GM12878 (cell line): ENCODE measurements at places on chromosomes 4 and X. TPM values are rescaled to one million over a fixed set of nuclear protein-coding genes. Genes with fewer than 3 reads are reported as not detected.

DNA sequence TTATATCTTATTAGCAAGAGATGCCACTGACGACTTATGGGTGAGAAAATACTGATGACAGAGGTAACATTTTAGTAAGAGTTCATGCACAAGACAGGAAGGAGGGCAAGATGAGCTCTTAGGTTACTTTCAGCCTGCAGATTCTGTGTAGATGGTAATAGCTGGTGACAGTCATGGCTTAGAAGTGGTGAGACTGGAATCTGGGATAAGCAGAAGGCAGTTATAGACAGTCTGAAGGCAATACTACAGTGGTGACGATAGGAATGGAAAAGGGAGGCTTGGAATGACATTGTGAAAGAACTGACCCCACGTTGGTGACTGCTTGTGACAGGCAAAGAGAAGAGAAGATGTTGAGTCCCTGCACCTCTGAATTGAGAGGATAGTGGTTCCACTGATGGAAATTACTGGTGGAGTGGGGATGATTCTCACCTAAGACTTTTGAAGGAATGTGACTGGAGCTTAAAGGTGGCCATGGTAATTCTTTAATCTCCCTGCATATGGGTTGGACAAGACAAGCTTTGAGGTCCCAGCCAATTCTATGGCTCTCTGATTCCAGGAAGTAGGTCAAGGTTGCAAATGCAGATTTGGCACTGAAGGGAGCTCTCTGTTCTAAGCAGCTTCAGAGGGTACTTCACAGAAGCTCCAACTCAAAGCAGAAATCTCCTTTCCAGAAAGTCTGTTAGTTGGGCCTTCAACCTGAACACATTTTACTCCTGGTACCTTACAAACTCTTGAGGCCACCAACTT lies 99.7 kb downstream of the RASL11B start:
- H3K36me3 ChIP-seq: no peaks in the 10 kb centered on the region
- DNase-seq: no peak
- no peaks in the 10 kb centered on the region for H3K27me3 ChIP-seq
- H3K4me3 ChIP-seq: no peak overlapping the region
- no peaks in the 10 kb centered on the region for H3K4me1 ChIP-seq

ZNF157 gene
- total RNA-seq: 0.11 TPM in 1 of 2 replicates, not detected in the other

INTS12 gene
- total RNA-seq: 23.7 and 24.2 TPM in 2 replicates

WDR19 gene
- 7.9 and 8.5 TPM in 2 replicates for total RNA-seq

- no peaks in the 10 kb centered on the region for H3K36me3 ChIP-seq
- no peak overlapping the region for H3K4me3 ChIP-seq
- H3K27ac ChIP-seq: no peak overlapping the region
- no peaks in the 10 kb centered on the region for H3K27me3 ChIP-seq
These were observed 7.0 kb downstream of the CHST7 start for GRCh38 chrX:46580613-46581012.

TMEM255A gene
- 1.5 and 1.6 TPM in 2 replicates for total RNA-seq

- H3K4me1 ChIP-seq: no peaks in the 10 kb centered on the region
- DNase-seq: no peak
- H3K4me3 ChIP-seq: no peak overlapping the region
- H3K27me3 ChIP-seq: no peaks in the 10 kb centered on the region; the same call in 1 of the 2 replicates
- H3K27ac ChIP-seq: no peak overlapping the region
These were observed 33.3 kb upstream of the PRDX4 start for GRCh38 chrX:23633834-23634580.

DNA sequence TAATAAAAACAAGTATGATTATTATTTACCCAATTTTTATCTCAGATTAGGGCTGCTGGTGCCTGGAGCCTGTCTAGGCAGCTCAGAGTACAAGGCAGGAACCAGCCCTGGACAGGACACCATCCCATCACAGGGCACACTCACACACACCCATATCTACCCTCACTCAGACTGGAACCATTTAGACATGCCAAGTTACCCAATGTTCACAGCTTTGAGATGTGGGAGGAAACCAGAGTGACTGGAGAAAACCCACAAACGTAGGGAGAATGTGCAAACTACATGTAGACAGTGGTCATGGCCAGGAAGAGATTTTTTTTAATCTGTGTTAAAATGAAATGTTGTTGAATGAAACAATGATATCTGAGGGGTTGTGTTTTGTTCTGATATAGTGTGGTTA lies 35.7 kb upstream of the ADGRA3 start:
- no peaks in the 10 kb centered on the region for H3K4me1 ChIP-seq
- H3K27me3 ChIP-seq: no peaks in the 10 kb centered on the region
- H3K27ac ChIP-seq: no peak overlapping the region
- H3K36me3 ChIP-seq: no peaks in the 10 kb centered on the region
- H3K4me3 ChIP-seq: no peak overlapping the region
- DNase-seq: no peak

GRCh38 chr4:128818442-128818841 lies 8.9 kb downstream of the JADE1 start:
- H3K4me3 ChIP-seq: no peak overlapping the region
- DNase-seq: no peak
- H3K27ac ChIP-seq: no peak overlapping the region; the same call in 1 of the 2 replicates
- peaks cover 19% of the 10 kb centered on the region for H3K4me1 ChIP-seq
- H3K36me3 ChIP-seq: peaks cover 2% of the 10 kb centered on the region; the same call in 1 of the 2 replicates

DNA sequence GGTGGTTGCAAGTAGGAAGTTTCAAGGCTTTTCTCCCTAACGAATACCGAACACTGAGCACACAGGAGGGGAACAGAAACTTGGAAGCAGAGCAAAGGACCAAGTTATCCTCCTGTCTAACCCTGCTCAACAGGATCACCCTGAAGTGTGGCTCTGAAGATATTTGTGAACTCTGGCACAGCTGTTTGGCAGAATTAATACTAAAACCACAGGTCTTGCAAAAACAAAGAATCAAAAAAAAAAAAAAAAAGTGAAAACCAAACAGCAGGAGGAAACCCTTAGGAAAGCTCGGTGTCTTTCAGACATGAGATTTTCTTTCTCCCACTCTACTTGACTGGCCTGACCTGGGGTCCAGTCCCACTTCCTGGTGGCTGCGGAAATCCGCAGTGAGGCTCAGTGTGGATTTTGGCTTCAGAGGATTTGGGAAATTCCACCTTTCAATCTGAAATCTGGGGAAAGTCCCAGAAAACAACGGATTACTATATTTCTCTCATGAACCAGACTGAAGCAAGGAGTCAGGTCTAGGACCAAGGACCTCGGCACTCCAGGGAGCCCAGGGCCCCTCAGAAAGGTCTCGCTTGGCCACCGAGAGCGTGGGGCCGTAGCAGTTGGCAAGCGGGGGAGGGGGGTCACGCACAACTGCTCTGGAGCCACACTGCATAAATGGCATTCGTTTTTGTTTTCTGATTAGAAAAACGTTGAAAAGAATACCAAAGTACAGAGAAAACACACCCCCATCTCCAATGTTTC lies 867 bp downstream of the TIFA start:
- H3K27me3 ChIP-seq: no peaks in the 10 kb centered on the region
- no peak for DNase-seq
- H3K4me1 ChIP-seq: peaks cover 19% of the 10 kb centered on the region
- no peaks in the 10 kb centered on the region for H3K36me3 ChIP-seq
- H3K4me3 ChIP-seq: peak overlapping the region; percentile 80
- H3K27ac ChIP-seq: peak overlapping the region; percentile 99

DNA sequence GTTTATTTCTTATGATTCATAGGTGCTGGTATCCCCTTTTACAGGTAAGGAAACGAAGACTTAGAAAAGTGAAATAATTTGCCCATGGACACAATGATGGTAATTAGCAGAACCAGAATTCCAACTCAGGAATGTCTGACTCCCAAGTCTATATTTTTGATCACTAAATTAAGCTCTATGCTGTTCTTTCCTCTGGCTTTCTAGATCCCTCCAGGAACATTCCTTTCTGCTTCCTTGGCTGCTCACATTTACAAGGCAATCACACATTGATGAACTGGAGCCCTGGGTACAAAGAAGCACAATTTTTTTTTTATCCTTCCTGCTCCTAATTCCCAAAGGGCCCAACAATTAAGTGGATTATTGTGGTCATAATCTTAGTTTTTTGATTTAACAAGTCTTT lies 7.0 kb upstream of the CDKN2AIP start:
- DNase-seq: no peak
- no peaks in the 10 kb centered on the region for H3K27me3 ChIP-seq
- no peak overlapping the region for H3K4me3 ChIP-seq
- H3K36me3 ChIP-seq: no peaks in the 10 kb centered on the region
- H3K27ac ChIP-seq: no peak overlapping the region

GRCh38 chr4:29711226-29711625 lies 1008.9 kb upstream of the PCDH7 start:
- no peak for DNase-seq
- H3K4me3 ChIP-seq: no peak overlapping the region
- no peaks in the 10 kb centered on the region for H3K36me3 ChIP-seq
- no peaks in the 10 kb centered on the region for H3K4me1 ChIP-seq
- H3K27me3 ChIP-seq: no peaks in the 10 kb centered on the region

- no peak overlapping the region for H3K4me3 ChIP-seq
- no peak for DNase-seq
- no peak overlapping the region for H3K27ac ChIP-seq
- H3K4me1 ChIP-seq: no peaks in the 10 kb centered on the region
These were observed 224.6 kb downstream of the SCFD2 start for GRCh38 chr4:53141308-53141707.

GRCh38 chr4:41111791-41112190 lies 102.6 kb downstream of the APBB2 start:
- no peaks in the 10 kb centered on the region for H3K27me3 ChIP-seq
- no peak overlapping the region for H3K4me3 ChIP-seq
- no peak for DNase-seq
- no peak overlapping the region for H3K27ac ChIP-seq
